Activated naive CD8-positive, alpha-beta T cell treated with anti-CD3 and anti-CD28 coated beads, Interleukin-2, amount 50 U/mL, for 16 hours (primary cell): ENCODE measurements at places on chromosomes 3 and 15.

GRCh38 chr15:61816856-61817255 lies 243.4 kb downstream of the VPS13C start:
- no peak for DNase-seq

GRCh38 chr15:58406811-58407210 lies 25.0 kb upstream of the LIPC start:
- no peak for DNase-seq

- no peak for DNase-seq
Observed at GRCh38 chr15:49023354-49023753, 22.9 kb downstream of the SECISBP2L start.

DNA sequence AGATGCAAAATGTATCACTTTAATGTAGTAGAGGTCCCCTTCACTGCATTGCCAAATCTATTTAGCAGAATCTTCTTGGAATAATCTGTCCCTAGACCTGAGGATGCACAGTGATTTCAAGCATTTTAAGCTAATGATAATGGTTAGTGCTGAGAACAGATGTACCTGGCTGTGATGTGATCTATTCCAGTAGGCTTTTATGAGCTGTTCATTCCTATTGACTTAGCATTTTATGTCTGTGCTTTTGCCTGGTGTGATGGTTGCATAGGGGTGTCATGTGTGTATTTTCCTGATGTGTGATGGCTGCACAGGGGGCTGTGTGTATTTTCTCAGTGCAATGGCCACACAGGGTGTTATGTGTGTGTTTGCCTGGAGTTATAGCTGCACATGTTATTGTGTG lies 272.9 kb downstream of the TIGIT start:
- no peak for DNase-seq

DNA sequence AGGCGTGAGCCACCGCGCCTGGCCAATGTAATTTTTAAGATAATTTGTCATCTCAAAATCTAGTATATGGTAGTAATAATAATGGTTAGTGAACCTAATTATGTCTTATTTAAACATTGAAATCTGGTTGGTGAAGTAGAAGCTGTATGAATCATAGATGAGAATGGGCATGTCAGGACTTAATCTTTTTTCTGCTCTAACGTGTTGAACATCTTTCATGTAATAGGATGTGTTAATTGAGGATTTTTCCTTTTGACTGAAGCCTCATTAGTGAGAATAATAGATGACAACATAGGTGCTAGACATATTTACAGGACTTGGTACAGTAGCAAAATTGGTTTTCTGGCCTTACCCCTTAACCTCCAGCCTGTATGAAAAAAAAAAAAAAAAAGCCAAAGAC lies 835.6 kb downstream of the IGSF11 start:
- DNase-seq, result no peak

DNA sequence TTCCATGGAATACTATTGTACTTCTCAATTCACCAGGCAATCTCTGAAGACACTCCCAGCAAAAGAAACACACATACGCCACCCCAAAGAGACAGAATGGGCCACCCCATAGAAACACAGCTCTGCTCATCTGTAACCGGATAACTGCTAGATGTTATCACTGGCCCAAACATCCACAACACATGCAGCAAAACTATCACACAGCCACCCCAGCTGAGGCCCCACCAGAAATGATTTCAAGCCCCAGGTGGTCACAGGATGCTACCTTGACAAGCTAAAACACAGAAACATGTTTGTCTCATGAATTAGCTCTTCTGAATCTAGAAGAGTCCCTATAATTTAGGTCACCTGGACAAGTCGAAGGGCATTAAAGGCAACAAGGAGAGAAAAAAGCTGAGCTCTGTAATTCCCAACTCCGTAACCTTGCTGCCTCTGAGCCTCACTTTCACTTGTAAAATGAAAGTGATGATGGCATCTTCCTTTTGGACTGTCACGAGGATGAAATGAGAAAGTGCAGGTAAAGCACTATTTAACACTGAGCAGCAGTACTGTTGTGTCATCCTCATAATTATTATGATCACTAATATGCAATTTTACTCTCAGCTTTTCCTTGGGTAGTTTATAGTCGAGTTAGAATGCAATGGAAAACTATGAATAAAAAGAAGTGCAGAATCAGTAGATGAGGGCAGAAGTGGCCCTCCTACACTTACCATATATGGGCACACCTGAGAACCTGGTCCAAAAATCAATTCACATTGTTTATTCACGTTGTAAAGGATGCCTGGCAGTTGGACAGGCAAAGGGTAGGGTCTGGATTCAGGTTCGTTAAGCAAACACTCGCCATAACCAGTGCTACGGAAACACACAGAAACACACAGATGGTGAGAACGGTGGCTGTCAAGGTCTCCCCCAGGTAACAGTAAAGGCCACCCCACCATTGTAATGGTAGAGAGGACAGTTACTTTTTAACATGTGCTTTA lies 38.6 kb downstream of the ADAMTS9 start:
- no peak for DNase-seq

DNA sequence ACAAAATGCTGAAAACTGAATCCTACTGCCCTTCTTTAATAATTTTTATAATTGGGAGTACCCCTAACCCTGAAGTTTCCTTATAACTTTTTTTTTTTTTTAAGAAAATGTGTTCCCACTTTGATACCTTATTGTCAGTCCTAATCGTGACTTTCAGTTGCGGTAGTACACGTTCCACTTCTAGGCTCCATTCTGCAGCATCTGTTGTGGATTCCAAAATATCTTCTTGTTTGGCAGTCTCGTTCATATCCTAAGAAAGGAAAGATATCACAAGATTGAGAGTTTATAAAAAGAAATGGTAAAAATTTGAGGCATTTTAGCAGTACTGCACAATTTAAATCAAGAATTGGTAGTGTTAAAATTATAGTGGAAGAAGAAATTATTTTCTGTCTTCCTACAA lies 30.8 kb downstream of the IFT57 start:
- DNase-seq, result no peak

DNA sequence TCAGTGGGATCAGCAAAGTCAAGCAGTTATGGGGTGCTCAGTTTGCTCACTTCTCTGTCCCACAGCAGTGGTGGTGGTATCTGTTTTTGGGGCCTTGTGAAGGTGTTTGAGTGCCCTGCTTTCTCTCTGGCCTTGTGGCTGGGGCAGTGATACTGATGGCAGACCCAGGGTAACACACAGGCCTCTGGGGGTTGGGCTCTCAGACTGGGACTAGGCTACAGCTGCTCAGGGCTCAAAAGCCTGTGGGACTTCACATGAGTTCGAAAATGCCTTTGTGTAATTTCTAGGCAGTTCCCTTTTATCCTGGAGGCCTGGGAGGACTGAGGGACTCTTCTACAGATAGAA lies 75.3 kb downstream of the STXBP5L start:
- DNase-seq, result no peak

GRCh38 chr3:140358686-140359085 lies 319.2 kb upstream of the TRIM42 start:
- DNase-seq, result no peak

GRCh38 chr3:155835341-155836071 lies 18.7 kb downstream of the SLC33A1 start:
- DNase-seq, result no peak

DNA sequence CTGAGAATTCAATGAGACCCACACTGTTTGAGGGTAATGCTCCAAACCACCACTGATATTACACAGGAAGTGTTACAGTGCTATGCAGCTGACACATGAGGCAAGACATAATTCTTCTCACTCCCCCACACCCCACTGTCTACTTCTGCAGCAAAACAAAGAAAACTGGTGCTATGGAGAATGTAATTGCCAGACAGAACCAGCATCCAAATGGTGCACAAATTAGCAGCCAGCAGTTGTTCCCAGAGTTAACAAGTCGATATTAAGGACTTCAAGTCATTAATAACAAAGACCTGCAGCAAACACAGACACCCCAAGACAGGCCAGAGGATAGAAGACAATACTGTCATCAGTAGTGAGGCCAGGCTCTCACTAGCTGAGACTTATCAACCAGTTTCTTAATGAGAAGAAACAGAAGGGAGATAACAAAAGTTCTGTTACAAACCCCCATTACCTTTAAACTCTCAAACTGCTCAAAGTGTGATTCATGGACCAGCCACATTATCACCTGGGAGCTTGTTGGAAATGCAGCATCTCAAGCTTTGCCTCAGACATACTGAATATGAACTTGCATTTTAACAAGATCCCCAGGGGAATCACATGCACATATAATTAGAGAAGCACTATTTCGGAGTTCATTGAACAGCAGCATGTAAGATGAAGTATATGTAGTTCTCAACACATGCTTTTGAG lies 58.7 kb upstream of the FNDC3B start:
- no peak for DNase-seq

DNA sequence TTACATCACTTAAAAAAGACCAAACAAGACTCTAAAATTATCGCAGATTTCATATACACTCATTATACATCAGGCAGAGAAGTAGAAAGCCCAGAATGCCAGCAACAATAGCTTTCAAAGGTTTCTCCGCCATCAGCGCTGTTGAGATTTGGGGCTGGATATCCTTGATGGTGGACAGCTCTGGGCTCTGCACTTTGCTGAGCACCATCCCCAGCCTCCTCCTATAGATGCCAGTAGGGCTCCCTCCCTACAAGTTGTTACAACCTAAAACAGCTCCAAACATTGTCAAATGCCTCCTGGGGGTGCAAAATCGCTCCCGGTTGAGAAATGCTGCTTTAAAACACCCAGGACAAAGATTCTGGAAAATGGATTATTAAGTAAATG lies 73.5 kb downstream of the ATP10A start:
- no peak for DNase-seq

DNA sequence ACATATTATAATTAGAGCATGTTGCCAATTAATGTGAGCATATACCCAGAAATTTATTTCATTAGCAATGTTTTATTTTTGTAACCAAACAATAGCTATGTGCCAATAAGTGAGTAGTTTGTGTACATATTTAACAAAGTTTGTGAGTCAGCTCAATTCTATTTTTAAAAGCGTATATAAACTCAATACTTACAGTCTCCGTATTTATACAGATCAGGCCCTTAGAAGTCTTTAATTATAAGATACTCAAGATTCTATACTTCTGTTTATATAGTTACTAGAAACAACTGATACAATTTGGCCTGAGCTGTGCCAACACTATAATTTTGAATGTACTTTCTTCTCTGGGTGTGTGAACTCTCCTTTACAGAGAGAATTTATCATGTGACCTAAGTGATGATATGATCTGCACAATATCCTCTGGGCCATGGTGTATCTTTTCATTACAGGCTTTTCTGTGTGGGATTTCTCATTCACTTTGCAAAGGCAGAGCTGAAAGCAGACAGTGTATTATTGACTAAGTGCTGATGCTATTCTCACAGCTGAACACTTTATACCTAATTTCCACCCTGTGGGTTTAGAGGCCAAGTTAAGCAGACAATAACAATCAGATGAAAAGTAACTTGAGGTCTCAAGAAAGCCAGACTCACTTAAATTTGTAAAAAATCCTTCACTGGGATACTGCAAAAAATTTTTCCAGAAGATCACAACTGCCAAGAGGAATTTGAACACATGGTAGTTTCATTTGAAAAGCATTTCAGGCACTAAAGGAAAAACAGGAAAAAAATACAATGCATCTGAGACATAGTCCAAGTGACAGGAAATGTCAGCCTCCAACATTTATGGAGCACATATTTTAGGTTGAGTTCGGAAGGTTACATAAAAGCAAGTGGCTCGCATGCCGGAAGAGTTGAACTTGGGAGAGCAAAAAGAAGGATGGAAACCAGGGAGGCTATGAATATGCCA lies 277.9 kb upstream of the SEMA6D start:
- DNase-seq, result no peak

GRCh38 chr15:60682115-60682514 lies 203.2 kb upstream of the ICE2 start:
- no peak for DNase-seq

DNA sequence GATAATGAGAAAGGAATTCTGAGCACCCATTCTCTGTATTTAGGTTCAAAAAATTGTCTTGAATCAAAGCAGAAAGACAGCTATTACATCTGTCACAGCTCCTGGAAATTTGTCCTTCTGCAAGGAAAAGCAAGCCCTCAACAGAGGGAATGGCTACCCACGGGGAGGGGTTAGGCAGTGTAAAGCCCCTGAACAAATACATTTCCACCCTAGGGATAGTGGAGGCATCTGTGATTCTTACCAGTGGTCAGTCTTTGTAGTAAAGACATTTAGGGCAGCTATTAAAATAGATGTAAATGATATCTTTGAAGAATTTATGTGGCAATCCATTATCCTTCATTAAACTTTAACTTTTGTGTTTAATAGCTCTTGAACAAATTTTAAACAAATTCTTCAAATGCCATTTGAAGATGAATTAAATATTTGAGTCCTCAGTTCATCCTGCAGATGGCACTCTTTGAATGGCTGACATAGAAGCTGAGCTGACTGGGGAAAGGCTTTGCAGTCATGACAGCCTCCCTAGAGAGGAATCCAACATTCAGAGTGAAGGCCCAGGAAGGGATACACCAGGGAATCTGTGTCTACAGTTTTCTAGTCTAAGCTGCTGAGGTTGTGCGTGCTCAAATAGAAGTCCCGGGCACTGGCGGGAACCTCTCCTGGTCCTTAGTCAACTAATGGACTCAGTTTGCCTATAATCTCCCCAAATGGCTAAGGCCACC lies 359.7 kb upstream of the ROPN1 start:
- DNase-seq, result no peak

DNA sequence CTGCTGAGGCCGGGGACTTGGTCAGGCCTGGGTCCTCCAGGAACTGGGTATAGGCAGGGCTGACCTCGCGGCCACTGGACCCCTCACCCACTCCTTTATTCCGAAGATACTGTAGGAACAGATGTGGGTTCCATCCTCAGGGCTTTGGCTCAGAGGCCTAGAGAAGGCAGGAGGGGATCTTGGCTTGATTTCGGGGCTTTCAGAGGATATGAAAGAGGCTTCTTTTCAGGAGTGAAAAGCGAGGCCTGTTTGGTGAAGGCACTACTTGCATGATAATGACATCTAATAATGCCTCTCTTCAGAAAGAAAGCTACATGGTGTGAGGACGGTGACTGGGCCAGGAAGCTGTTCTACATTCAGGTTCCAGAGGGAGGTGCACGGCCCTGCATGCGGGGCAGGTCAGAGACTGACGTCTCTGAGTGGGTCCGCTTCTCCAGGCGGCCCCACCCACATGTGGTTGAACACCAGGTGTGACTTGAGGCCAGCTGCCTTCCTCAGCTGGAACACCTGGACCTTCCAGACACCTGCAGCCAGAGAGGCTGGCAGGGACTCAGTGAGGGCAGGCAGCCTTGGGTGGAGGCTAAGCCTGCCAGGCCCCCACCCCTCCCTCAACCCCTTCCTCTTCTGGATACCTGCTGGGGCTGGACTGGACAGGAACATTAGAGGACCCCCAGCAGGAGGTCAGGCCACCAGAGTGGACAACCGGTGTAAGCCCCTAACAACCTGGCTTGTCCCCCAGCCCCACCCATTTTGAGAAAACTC lies 31.1 kb upstream of the HHATL start:
- no peak for DNase-seq

- no peak for DNase-seq
Observed at GRCh38 chr3:14608298-14608697, 43.3 kb upstream of the CCDC174 start.

- DNase-seq, result no peak
Observed at GRCh38 chr3:46680298-46680826, 13.1 kb downstream of the ALS2CL start.
